Daoy (cell line): ENCODE measurements at places on chromosomes 2 and 18.
A peak's percentile ranks its signal among the peaks of the same experiment; 100 is the strongest.

GRCh38 chr2:217803653-217803960 is 199.2 kb downstream of the TNS1 start:
- DNase-seq, result no peak

- DNase-seq, result no peak
Observed at GRCh38 chr2:16429431-16430145, 236.0 kb downstream of the CYRIA start.

GRCh38 chr2:232533944-232534710 is 5.4 kb upstream of the CHRNG start:
- peak; percentile 32 for DNase-seq

DNA sequence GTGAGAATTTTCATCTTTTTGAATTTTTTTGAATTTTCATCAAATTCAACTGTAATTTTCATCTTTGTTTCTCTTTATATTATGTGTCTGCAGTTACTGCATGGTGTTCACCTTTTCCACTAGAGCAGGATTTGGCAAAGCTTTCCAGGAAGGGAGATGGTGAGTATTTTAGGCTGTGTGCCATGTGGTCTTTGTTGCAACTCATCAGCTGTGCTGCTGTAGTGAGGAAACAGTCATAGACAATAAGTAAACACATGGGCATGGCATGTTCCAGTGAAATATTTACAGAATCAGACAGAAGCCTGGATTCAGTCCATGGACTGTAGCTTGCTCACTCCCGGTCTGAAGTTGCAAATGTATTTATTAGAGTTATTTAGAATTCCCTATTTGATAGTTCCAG is 120.4 kb downstream of the DCDC2C start:
- no peak for DNase-seq

DNA sequence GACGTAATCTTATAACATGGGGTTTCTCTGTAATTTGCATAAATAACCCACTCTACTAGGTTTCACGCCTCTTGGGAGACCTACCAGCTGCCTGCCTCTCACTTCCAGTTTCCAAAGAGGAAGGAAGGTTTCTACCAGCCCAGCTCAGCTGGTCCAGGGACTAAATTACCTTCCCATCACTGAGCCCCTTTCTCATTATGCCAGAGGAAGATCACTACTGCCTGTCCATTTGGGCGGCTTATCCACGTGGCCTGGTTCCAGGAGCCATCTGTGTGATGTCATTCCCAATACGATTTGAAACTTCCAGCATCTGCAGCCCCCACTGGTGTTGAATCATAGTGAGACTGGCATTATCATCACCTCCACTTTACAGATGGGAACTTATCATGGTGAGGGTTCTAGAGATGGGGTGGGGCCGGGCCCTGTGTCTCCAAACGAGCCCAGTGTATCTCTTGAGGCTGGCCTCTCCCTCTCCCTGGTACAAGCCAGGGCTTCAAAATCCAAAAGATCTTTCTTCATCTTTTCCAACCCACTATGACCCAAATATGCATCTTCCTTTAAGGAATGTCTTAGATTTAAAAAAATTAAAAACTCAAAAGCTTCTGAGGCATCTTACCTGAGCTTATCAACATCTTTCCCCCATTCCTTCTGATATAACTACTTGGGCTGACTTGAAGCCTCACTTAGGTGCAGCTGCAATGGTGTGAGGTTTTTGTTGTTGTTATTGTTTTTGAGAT is 140.8 kb downstream of the DDX1 start:
- DNase-seq, result peak; percentile 33

- no peak for DNase-seq
Observed at GRCh38 chr2:199830531-199830930, 20.5 kb downstream of the FTCDNL1 start.

DNA sequence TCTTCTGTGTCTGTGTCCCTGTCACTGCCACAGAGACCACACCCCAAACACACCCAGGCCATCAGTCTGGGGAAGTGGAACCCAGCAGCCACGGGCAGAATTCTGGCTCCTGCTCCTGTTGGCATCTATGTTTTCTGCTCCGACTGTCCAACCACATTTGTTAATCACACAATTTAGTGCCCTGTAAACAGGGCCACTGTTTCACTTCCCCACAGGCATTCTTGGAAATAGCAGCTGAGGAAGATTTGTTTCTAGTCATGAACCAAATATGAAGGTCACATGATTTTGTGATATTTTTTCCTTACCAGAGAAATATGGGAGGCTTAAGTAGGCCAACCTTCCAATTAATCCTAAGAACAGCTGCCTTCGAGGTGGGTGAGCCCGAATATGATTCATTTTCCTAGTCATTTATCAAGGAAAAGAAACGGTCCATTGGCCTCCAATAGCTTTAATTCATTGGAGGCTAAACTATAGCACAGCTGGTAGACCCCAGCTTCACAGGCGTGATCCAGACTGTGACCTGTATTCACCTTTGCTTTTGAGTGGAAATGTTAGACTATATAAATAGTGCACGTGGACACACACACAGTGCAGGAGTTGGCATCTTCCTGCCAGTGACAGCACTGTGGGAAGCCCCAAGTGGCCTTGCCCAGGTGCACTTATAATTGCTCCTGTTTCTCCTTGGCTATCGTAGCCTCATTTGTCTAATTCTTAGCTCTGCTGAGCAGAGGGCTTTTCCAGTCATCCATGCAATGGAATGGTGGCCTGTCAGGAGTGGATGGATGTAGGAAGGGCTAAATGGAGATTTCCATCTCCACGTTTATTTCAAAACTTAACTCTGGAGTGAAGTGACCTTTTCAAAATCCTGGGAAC is 267.9 kb downstream of the LPIN1 start:
- no peak for DNase-seq

GRCh38 chr2:221500501-221501209 is 71.4 kb downstream of the EPHA4 start:
- no peak for DNase-seq

GRCh38 chr2:131122496-131122895 is 17.4 kb downstream of the PLEKHB2 start:
- DNase-seq, result no peak

- peak; percentile 41 for DNase-seq
Observed at GRCh38 chr2:207239754-207240494, 74.2 kb upstream of the KLF7 start.

- DNase-seq, result no peak
Observed at GRCh38 chr2:68853035-68853434, 18.2 kb downstream of the BMP10 start.
